ENCODE measurements at places on chromosomes 3 and 15.

DNA sequence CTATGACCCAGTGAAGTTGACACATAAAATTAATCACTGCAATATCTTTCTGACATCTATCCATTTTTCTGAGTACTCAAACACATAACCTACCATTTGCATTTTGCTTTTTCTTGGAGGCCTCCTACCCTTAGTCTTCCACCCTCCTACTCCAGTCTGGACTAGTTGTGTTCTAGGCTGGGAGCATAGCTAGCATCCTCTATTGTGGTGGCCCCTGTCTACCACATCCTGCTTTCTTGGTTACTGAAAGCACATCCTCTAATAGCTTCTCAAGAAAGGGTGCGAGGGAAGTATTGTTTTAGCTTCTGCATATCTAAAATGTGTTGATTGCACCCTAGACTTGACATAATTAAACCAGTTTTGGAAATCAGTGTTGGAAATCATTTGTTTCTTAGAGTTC is 176.5 kb downstream of the THSD4 start:
- no peak for DNase-seq

DNA sequence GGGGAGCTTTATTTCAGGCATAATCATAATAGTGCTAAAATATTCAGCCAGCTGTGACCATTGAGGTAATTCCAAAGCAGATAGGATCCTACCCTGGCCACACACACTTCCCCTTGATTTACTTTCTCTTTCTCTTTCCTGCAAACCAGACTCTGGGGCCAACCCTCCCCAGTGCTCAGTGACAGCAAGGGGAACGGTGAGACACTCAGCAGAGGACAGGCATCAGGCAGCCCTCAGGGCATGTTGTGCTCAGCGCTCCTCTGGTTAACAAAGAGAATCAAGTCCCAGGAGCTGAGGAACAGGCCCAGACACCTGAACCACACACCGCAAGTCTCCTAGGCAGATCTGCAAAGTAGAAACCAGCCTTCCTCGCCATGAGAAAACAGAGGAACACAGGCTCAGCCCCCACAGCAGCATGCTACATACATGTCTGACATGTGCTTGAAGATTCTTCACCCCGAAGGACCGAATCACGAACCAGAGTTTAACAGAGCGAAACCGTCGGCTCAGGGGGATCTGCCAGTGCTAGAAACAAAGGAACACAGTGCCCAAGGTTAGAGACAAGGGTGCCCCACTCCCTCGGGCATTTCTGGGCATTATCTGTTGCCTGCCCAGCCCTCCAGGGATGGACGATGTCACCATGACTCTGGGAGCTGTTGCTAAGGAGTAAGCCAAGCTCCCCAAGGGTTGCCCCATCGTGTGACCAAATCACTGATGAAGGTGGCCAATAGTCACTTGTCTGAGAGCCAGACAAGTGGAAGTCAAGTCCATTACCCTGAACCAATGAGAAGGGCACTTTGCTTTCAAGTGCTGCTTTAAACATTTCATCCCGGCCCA is 17.5 kb downstream of the HDC start:
- DNase-seq, result no peak

GRCh38 chr3:68007621-68008226 is 353.3 kb upstream of the SUCLG2 start:
- peak; percentile 7 for DNase-seq

- DNase-seq, result no peak
Observed at GRCh38 chr3:48877671-48878070, 21.0 kb downstream of the SLC25A20 start.

DNA sequence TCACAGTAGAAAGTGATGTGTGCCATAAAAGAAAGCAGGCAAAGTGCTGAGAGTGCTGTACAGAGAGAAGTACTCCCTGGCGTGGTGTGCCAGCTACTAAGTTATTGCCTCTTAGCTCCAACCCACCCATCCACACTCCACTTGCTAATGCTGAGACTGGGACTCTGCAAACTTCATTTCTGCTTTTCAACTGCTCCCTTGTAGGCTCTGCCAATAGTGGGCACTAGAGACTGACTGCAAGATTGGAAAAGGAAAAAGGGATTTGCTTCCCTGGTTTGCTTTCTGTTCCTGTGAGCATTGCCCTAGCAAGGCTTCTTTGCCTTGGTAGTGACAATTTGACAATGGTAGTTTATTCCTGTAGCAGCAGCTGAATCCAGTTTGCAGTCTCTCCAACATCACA is 56.5 kb upstream of the TMEM108 start:
- no peak for DNase-seq

DNA sequence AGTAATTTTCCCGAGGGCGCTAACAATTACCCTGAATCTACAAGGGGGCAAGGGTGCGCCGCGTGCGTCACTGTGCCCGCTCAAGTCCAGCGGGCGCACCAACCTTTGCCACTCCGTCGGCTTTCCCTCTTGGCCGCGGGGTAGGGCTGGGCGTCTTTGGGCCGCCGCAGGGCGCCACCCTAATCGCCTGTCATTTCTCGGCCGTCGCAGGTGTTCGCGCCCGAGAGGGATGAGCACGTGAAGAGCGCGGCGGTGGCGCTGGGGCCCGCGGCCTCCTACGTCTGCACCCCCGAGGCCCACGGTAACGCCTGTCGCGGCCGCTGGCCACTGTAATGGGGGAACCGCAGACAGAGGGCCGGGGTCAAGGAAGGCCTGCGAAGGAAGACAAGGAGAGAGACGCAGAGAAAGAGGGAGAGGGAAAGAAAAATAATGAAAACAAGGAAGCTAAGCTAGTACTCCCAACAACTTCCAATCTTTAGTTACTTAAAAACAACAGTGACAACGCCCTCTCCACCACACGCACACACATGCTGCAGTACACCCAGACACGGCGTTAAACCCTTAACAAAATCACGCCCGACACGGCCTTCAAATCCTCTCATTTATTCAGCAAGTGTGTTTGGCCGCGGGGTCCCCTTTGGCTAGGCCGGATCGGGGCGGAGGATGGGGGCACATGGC is 3.8 kb downstream of the SKOR1 start:
- no peak for DNase-seq

DNA sequence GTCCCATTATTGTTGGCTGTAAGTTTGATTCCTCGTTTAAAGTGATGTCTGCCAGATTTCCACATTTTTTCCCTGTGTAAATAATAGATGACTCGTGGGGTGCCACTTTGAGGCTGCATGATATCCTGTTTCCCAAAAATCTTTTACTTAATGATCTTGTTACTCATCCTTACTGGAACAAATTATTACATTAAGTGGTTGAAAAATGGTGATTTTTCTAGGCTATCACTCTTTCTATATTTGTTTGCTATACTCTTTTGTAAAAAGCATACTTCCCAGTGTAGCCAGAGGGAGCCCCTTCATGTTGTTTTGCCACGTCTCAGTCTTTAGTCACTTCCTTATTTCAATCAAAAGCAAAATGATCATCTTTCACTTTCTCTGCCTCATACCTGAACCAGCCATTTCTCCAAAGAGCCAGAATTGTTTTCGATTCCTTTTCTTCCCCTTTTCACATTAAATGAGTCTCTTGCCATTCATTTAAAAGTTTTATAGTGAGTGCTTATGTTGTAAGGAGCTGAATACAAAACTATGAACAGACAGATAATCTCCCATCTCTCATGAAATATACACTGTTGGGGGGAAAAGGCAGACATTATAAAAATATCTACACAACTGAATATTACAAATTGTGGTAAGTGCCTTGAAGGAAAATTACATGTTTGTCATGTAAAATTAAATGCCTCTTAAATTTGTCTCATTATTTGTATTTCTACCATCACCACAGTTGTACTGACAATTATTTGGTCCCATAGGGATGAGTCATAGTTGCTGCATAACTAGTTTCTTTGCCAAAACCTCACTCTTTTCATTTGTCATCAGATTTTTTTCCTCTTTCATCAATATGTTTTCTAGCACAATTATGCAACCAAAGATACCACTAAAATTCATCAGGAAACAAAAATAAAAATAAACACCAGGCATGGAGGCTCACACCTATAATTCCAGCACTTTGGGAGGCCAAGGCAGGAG is 41.5 kb downstream of the ADGRG7 start:
- peak; percentile 53 for DNase-seq

DNA sequence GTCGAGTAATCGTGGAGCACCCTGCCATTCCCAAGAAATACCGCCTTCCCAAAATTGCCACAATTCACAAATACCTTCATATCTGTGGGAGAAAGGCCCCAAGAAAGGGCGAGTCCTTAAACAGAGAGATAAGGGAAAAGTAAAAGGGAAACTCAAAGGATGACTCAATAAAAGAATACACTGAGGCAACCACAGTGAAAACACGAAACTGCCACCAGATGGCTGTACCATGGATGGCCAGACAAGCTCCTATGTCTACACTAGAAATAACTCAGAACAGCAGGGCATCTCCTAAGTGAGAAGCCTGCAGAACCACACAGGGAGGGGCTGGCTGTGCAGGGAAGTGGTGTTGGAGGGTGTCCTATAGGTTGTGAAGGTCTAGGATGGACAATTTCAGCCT is 25.0 kb downstream of the SRGAP3 start:
- DNase-seq, result no peak

- DNase-seq, result no peak
Observed at GRCh38 chr15:51312166-51313073, 26.0 kb downstream of the CYP19A1 start.
